ENCODE measurements at places on chromosomes 12 and 14.

DNA sequence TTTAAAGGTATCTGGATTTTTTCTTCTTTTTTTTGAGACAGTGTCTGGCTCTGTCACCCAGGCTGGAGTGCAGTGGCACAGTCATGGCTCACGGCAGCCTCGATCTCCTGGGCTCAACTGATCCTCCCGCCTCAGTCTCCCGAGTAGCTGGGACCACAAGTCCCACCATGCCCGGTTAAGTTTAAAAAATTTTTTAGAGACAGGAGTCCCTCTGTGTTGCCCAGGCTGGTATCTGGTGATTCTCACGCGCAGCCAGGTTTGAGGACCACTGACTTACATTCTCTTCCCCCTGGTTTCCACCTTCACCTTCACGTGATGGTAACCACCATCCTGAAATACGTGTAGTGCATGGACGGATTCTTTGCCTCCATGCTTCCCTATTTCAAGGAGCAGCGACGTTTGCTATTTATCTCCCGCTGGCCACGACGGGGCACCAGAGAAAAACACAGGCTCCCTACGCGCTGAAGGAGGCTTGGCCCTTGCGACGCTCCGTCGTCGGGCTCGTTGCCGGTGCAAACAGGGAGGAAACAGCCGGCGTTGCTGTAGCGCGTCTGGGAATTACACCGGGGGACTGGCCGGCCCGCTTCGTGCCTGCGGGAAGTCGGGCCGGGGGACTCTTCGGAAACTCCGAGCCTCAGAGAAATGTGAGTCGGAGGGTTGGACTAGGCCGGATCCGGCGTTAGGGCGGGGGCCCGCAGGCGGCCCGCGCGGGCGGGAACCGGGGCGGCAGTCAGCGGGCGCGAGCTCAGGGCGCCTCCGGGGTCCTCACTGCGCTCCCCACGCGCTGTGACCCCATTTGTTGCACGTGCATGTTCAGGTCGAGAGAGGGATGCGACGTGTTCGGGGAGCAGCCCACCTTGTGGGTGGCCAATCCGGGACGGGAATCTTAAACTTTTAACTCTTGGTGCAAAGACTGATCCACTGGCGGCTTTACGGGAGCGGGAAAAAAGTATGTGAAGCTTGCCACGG is at the start of gene TCHP:
TSS of gene TCHP (plus strand) at position 492 of the 969 bp plus-strand sequence. CDS start 2,753 bp downstream, outside the sequence.
- peak; percentile 63 for DNase-seq

DNA sequence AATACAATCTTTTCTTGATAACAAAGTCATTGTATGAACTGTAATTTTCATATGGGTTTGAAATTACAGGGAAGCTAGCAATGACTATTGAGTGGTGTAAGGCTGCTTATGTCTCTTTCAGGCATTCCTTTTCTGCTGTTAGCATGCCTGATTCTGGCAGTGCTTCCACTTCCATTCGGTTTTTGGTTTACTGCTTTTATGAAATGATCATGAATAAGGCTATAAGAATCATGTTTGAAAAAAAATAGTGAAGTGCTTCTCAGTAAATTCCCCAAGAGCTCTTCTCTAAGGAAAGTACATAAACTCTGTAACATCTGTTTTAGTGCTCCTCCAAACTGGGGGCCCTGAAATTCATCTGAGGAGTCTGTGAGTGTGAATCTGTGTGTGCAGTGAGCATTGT is 434.0 kb upstream of the RGS6 start:
- DNase-seq: no peak

DNA sequence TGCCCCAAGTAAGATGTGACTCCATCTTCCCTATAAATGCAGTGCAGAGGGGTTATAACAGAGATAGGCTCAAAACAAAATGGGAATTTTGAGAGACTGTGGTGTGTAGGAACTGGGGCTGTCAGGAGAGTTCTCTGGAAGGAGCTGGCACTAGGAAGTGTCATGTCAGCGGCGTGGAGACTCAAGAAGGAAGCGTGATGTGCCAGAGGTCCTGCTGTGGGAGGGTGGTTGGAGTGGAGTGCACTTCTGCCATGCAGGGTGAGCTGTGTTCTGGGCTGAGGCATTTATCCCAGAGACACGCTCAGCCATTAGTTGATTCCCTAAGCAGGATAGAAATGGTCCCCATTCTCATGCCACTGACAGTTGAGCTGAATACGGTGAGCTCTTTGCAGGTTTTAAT is 19.0 kb downstream of the GLT1D1 start:
- no peak for DNase-seq

GRCh38 chr12:132163041-132163910 is 19.0 kb downstream of the NOC4L start:
- no peak for DNase-seq

DNA sequence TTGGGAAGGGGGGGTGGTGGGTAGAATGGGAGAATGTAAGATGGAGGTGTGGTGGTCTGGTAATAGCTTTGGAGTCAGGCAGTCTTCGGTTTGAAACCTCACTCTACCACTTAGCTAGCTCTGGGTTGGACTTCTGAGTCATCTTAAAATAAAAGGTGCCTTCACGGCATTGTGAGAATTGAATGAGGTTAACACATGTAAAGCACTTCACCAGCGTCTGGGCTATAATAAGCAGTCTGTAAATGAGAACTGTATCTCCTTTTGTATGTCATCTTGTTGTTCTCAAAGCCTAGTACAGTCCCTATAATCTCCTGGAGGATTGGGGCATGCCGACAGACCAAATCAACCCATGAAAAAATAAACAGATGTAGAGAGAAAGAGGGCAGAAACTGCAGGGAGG is 11.2 kb downstream of the C2CD5 start:
- no peak for DNase-seq

- no peak for DNase-seq
These were observed 6.4 kb downstream of the SUSD6 start for GRCh38 chr14:69617796-69618195.

DNA sequence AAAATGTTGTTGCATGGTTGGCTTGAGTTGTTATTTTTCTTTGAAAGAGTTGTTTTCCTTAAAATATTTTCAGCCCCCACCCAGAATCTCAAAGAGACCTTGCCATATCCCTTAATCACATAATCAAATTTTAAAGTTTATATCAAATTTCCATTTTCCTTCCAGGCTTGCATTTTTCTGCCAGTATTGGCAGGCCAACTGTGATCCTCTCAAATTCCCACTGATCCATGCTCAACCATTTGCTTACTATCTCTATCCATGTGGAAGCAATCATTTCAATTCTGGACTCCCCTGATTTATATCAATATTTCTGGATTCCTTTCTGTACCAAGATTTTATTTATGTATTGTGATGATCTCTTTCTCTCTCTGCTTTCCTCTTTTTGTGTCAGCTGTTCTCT is 64.2 kb upstream of the PYGL start:
- no peak for DNase-seq

GRCh38 chr14:52111583-52111982 is 42.7 kb upstream of the NID2 start:
- no peak for DNase-seq

- no peak for DNase-seq
These were observed 18.8 kb downstream of the STYX start for GRCh38 chr14:52748647-52749292.

DNA sequence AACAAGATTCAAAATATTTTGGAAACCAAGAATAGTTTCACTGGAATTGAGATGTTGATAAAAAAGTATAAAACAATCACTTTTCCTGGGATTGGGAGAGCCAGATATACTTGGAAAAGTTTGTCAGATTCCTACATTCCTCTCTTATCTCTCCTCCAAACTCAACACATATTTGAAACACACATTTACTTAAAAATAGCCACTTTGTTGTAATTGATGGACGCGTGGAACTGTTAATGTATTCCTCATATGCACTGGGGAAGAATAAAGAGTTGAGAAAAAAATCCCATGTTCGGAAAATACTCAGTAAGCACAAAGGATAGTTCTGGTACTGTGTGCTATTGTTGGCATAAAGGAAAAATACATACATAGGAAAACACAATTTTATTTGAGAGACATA is 195.6 kb upstream of the FLRT2 start:
- no peak for DNase-seq

DNA sequence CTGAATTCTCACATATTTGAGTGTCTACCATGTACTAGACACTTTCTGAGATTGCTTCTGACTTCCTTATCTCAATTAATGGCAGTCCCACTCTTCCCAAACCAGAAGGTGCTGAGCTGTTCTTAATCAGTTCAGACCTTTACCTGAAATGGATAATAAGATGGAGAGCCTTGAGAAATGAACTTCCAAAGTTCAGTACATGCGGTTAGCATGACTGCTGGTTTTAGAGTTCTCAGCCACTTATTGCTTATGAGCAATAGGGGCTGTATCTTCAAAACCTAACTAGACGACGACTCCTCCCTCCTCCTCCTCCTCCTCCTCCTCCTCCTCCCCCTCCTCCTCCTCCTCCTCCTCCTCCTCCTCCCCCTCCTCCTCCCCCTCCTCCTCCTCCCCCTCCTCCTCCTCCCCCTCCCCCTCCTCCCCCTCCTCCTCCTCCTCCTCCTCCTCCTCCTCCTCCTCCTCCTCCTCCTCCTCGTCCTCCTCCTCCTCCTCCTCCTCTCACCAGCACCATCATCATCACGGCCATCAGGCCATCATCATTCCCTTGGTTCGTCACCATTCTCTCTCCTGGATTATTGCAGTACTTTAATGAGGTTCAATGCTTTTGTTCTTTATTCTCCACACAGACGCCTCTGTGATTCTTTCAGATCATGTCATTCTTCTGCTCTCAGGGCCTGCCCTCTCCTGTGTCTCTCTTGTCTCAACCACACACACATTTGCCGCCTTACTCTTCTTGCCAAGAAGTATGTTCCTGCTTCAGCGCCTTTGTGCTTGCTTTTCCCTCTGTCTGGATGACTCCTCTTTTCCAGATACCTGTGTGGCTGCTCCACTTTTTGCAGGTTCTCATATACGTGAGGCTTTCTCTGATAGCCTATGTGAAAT is 2.7 kb downstream of the PCNX1 start:
- no peak for DNase-seq

- no peak for DNase-seq
These were observed 63.8 kb downstream of the MOK start for GRCh38 chr14:102241147-102241546.

DNA sequence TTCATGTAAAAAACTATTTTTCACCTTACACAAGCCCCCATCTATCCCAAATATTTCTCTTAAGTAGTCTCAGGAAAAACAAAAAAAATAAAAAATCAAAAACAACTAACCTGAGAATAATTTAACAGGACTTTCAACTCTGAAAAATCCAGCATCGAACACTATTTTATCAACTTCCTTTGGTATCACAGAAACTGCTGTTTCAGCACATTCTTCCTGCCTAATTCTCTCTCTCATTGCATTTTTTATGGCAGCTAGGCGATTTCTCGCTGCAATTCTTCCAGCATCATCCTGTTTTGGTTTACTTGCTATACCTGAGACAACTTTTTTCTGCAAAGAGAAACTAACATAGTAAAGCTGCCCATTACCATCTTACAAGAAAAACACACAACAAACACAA is 29.4 kb downstream of the LGALS3 start:
- DNase-seq: no peak

DNA sequence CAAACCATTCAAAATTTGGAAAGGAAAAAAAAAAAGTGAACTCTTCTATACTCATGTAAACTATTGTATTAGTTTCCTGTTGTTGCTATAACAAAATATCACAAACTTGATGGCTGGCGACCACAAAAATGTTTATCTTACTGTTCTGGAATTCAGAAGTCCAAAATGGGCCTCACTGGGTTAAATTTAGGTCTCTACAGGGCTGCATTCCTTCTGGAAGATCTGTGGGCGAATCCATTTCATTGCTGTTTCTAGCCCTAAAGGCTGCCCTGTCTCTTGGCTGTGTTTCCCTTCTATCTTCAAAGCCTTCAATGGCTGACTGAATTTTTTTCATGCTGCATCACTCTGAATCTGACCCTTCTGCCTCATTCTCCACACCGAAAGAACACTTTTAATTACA is 105.1 kb upstream of the NAV3 start:
- DNase-seq: no peak

- DNase-seq: no peak
These were observed 32.3 kb upstream of the ANKS1B start for GRCh38 chr12:100017056-100017455.

- DNase-seq: peak; percentile 19
These were observed 186.7 kb upstream of the NEDD1 start for GRCh38 chr12:96720363-96720705.

DNA sequence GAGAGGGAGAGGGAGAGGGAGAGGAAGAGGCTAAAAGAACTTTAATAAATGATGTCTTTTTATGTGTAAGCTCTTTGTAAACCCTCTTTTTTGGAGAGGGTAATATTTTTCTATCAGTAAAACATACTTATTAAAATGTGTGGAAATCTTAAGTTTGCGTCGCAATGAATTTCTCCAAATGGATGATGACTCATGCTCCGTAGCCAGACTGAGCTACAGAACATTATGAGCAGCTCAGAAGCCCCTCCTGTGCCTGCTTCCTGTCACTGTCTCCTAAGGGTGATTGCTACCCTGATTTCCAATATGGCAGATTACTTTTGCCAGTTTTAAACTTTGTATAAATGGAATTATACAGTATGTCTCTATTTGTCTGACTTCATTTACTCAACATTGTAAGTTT is 13.0 kb upstream of the PYGL start:
- no peak for DNase-seq

- no peak for DNase-seq
These were observed 30.8 kb upstream of the IFNG start for GRCh38 chr12:68190301-68190700.

GRCh38 chr14:104518659-104519350 is 60.8 kb upstream of the C14orf180 start:
- no peak for DNase-seq

- DNase-seq: no peak
These were observed 14.5 kb upstream of the MDM2 start for GRCh38 chr12:68793436-68793835.

DNA sequence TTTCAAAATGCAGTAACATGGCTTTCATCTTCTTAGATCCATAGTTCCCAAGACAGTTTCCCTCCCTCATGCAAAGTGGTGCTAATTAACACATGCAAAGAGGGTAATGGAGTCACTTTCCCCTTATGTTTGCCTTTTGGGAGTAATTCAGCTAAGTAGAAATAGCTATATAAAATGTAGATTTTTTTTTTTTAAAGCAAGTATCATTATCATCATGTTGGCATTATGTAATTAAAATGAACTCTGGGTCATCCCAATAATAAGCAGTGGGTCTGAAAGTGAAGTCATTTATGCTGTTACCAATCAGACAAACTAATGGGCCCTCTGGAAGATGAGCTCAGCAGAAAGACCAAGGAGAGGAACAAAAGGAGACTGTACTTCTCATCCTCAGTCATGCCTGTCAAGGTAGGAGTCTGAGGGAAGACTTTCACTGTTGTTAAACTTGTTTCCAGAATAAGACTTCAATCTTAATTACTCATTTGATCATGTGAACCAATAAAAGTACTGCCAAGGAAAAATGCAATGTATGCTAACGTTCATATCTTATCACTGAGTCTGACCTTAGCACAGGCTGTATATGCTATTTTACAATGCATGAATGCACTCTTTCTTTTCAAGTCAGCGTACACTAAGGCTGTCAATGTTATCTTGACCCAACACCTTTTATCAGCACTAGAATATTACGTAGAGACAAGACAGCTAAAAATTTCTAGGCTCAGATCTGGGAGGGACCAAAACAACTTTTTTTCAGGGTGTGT is 26.8 kb downstream of the AREL1 start:
- no peak for DNase-seq

- DNase-seq: no peak
These were observed 55.3 kb downstream of the RIN3 start for GRCh38 chr14:92568621-92569479.

- no peak for DNase-seq
These were observed 61.0 kb upstream of the BTG1 start for GRCh38 chr12:92206596-92206995.

GRCh38 chr14:75310295-75311111 is 31.9 kb downstream of the FOS start:
- no peak for DNase-seq
